Stimulated activated naive CD8-positive, alpha-beta T cell treated with anti-CD3 and anti-CD28 coated beads, Interleukin-15, amount 100 ng/mL, for 72 hours (primary cell): ENCODE measurements at places on chromosomes 7 and 10.

- DNase-seq, result peak; percentile 60
Measured at GRCh38 chr7:139035586-139036353, at the start of gene ZC3HAV1L. TSS of gene ZC3HAV1L (minus strand) at chr7:139036042. CDS start at chr7:139036017, 25 bp downstream.

DNA sequence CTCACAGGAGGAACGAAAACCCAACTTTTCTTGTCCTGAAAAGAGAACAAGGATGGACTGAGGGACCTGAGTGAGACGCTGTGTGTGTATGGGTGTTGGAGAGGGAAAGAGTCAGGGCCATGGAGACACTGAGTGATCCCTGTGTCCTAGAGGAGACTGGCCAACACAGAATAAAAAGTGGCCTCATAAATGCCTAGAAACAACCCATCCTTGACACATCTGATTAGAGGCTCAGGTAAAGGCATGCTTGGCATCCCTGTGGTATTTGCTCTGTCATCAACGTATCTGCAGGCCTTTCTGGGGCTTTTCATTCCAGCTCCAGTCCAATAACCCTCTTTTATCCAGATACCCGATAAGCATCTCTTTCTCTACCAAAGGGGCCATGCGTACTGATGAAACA lies 86.3 kb downstream of the FGFR2 start:
- DNase-seq, result no peak

DNA sequence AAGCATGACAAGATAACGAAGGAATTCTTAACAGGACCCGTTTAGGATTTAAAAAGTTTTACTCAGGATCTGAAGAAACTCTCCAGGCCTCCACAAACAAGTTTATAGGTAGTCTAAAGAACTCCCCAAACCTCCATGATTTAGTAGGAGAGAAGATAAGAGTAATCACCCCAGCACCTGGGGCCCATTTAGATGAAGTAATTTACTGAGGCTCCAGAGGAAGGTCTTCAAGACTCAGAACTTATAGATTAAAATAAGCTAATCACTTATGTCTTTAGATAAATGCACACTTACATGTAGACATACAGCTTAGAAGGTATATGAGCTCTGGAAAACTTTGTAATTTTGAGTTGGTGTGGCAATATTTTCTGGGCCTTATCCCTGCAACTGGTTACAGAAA lies 123.8 kb downstream of the HBP1 start:
- DNase-seq, result no peak

DNA sequence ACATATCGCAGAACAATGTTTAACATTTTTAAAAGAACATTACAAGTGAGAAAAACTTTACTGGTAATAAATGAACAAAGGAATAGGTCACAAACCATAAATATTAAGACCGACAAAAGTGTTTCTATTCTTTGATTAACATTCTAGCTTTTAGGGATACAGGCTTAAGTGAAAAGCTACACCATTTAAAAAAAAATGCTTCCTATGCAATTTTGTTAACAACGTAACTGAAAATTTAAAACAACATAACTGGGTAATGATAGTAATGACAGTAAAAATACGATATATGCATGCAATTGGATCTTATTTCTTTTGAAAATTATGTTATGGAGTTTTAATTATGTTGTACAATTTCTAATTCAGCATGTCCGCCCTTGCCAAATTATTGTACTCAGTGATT lies 49.7 kb upstream of the THSD7A start:
- no peak for DNase-seq

DNA sequence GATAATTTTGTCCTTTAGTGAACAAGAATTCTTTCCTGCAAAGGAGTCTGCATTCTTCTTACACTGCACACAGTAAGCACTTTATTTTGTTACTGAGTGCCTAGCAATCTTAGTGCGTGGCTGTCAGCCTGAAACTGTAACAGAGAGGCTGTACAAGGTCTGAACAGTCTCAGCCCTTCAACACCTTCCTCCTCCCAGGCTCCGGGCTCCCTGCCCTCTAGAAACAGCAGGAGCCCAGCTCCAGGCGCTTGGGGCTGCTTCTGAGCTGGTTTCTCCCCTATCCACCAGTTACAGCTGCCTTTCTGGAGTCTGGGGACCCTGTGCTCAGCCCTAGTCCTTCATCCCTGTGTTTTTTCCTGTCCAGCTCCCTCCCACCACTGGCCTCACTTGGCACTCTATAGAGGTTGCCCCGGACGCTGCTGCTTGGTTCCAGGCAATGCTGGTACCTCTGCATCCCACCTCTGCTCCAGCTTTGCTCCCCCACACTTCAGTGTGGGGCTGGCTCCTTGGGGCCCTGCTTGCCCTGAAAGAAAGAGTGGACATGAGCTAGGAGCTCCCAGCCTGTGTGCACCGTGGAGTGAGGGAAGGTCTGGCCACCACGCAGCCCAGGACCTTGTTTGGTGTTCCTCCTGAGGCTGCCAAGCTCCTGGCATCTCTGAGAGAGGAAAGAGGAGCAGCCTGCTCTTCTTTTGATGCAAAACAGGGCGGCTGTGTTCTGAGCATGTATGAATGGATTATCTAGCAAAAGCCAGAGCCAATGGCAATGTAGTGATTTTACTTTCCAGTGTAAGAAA lies 251.2 kb upstream of the GRB10 start:
- DNase-seq, result no peak

- no peak for DNase-seq
Measured at GRCh38 chr7:88040694-88041093, 106.6 kb downstream of the ADAM22 start.

DNA sequence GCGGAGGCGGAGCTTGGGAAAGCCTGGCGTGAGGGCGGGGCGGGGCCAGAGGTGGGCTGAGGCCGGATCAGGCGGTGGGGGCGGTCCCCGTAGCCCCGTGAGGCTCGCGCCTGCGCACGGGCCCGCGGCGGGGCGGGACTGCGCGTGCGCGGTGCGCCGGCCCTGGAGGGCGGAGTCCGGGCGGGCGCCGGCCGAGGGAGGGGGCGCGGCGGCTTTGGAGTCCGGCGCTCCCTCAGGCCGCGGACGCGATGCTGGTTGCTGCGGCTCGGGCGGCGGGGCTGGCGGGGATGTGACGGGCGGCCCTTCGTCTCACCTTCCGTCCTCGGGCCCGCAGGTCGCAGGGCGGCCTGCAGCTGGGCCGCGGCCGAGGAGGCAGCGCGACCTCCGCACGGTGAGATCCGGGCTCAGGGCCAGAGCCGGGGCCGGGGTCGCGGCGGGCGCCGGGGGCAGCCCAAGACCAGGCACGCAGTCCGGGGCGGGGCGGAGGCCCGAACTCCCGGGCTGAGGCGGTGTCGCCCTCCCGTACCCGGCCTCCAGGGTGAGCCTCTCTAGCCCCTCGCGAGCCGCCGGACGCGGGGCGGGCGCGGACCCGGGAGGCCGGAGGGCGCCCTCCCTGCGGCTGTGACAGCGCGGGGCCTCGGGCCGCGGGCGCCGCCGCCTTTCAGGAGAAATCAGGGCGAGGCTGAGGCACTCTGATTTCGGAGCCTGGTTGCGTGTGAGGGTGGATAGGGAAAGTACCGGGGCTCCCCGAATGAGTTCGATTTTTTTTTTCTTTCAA lies at the start of gene CCSER2:
Gene CCSER2, plus strand, starts transcription at position 172 of the 778 bp plus-strand sequence. CDS start 42,464 bp downstream, outside the sequence.
- DNase-seq, result peak; percentile 93

DNA sequence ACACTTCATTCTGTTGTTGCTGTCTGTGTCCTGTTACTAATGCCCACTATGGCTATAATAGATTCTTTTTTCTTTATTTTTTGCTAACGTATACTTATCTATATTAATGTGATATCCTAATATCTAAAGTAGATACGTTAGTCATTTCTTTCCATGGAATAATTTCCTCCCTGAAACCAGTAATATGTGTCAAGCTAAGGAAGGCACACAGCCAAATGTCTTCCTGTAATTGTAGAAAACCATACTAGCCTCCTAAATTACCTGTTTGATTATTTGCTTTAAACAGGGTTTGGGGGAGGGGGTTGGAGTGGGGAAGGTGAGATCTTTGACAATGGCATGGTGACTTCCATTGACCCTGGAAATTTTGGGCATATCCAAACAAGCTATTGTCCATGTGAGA lies 56.4 kb downstream of the THNSL1 start:
- DNase-seq, result no peak

DNA sequence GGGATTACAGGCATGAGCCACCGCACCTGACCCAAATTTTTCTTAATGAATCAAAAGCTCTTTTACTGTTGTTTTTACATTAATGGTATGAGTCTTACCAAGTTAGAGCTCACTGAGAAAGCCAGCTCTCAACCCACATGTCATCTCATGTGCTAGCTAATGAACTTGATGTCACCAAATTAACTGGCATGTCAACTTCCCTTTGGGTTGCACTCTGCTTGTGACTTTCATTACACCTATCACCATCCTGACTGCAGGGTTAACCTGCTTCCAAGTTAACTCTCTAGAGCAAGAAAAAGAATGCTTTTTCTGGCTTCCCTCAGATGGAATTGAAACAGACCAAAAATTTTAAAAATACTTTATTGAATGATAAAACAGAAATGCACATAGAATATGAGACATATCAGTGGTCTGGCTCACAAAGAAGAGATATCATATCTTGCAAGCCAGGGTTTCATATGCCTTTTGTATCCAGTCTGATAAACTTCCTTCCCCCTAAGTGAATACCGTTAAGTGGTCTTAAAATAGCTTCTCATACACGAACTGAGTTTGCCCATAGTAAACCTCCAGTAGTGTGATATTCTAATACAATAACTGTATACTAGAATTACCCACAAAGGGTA lies 42.9 kb upstream of the TRIM24 start:
- DNase-seq, result no peak

- DNase-seq, result no peak
Measured at GRCh38 chr7:55110993-55111361, 92.2 kb downstream of the EGFR start.

DNA sequence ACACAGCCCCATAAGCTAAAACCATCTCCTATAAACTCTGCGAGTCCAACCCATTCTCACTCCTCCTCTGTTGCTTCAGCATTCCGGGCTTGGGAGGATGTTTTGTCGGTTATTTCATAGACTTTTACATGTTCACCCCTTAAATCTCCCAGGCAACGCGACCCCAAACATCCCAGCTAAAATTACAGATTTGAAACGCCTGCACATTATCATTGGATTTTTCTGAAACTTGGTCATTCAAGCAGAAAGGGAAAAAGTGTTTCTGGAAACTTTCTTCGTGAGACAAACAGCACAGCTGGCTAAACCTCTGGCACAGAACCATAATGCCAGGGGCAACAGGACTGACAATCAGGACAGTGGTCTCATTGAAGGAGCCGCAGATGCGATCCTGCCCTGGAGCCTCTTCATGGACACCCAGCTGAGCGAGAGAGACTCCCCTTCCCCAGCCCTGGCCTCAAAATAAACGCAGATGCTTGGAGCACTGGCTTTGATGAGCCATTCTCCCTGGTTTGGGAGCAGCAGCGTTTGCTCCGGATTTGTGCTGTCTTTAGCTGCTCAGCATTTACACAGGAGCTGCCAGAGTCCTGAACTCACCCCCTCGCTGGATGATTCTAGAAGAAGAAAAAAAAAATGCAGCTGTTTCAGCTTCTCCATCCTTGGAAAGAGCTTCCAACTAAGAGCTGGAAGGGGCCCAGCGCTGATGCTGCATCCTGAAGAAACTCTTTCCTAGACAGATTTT lies 30.1 kb downstream of the AFAP1L2 start:
- no peak for DNase-seq

- no peak for DNase-seq
Measured at GRCh38 chr7:102463841-102464576, 654 bp downstream of the ALKBH4 start.

DNA sequence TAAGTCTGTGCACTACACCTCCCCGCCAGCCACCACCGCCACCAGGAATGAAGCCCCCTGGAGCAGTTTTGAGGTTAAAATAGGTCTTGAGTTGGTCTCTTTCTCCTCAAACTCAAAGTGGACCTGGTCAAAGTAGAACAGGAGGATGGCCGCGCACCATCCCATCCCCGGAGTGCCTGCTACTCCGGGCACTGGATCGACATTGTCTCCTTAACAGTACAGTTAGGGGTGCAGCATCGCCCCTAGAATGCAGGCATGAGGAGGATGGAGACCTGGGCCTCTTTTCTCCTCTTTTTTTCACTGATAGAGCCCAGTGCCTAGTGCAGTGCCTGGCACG lies 145.5 kb downstream of the SLIT1 start:
- DNase-seq, result no peak

- DNase-seq, result no peak
Measured at GRCh38 chr10:75932921-75933320, 501.5 kb downstream of the LRMDA start.

GRCh38 chr7:100896732-100897608 lies 1.3 kb upstream of the ACHE start:
- no peak for DNase-seq

- no peak for DNase-seq
Measured at GRCh38 chr7:45515346-45515745, 58.8 kb upstream of the ADCY1 start.

DNA sequence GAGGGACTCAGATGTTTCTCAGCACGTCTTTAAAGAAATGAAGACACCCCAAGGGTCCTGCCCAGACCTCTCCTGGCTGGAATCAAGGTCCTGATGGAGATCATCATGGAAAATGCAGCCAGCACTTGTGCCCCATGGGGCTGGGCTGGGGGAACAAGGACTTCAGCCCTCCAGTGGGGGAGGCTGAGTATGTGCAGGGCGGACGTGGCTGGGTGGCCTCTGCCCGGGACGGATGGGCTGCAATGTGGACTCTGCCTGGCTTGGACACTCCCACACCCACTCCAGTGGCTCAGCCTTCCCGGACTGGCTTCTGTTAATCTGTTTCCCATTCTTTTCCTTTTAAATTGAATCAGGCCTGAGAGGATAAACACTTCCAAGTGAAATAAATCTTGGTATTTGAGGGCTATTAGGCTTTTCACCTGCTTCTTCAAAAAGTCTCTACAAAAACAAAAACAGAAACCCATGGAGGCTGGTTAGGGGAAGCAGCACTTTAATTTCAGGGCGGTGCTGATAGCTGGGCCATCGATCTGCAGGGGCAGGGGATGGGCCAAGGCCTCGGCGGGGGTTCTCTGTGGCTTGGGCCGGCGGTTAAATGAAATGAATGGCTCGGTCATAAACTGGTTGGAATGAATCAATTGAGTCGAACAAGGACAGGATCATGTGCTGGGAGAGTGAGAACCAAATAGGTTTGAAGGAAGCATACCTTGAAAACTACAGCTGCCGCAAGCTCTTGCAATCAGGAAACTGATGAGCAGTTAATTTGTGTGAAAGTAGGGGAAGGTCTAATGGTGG lies 51.4 kb downstream of the ADARB2 start:
- DNase-seq, result no peak
